Smooth muscle cell of trachea (primary cell): ENCODE measurements at places on chromosomes 12 and 14. TPM values are rescaled to one million over a fixed set of nuclear protein-coding genes. Genes with fewer than 3 reads are reported as not detected.

LRCOL1 gene
- not detected in 2 replicates for total RNA-seq

TAS2R8 gene
- 0.29 TPM in 1 of 2 replicates, not detected in the other for total RNA-seq

MMP19 gene
- 8.4 and 12.1 TPM in 2 replicates for total RNA-seq

RNF212B gene
- total RNA-seq: not detected in 2 replicates

FAM161B gene
- 4.1 and 4.2 TPM in 2 replicates for total RNA-seq

GOLGA5 gene
- total RNA-seq: 52.8 and 56.7 TPM in 2 replicates

DDN gene
- total RNA-seq: 0.15 and 0.17 TPM in 2 replicates

RDH11 gene
- 96.3 and 137 TPM in 2 replicates for total RNA-seq

CLEC9A gene
- not detected in 2 replicates for total RNA-seq

TSPAN19 gene
- under 0.01 TPM in 1 of 2 replicates, not detected in the other for total RNA-seq

CIROP gene
- total RNA-seq: 1.7 TPM in 2 replicates

NPAS3 gene
- under 0.01 and 0.17 TPM in 2 replicates for total RNA-seq

FSCB gene
- under 0.01 TPM in 1 of 2 replicates, not detected in the other for total RNA-seq

TSHR gene
- 0.33 TPM in 1 of 2 replicates, not detected in the other for total RNA-seq

NGB gene
- total RNA-seq: not detected in 2 replicates

SLC2A13 gene
- 10.8 and 19.4 TPM in 2 replicates for total RNA-seq

MANSC4 gene
- not detected in 2 replicates for total RNA-seq

SERPINA12 gene
- not detected in 2 replicates for total RNA-seq
